RWPE1 (cell line): ENCODE measurements at places on chromosomes 11 and 22.
A peak's percentile ranks its signal among the peaks of the same experiment; 100 is the strongest.

GRCh38 chr11:99766811-99767210 lies 746.1 kb downstream of the CNTN5 start:
- no peak for DNase-seq

GRCh38 chr11:107801641-107802040 lies 56.9 kb downstream of the SLC35F2 start:
- DNase-seq = no peak

DNA sequence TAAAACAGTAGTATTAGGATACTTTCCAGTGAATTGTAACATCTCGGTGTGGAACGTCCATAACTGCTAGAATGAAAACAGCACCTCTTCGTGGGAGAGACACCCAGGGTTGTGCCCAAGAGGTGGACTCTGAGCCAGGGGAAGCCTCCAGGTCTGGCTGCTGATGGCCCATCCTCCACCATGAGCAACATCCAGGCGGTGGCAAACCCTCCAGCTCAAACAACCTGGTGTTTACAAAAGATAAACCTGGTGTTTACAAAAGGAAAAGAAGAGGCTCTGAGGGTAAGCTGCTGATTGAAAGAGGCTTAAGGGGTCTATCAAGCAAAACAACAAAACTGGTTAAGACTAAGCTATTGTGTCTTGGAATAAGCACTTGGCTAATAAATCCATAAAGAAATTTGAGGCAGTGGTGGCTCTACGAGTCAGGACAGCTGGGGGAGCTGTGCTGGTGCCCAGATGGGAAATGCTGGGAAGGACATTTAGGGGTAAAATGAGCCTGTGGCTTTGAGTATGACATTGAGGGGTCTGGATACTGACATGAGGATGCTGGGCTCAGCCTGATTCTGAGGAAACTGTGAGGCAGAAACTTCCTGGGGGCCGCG lies 909.0 kb downstream of the BRD1 start:
- DNase-seq = no peak

DNA sequence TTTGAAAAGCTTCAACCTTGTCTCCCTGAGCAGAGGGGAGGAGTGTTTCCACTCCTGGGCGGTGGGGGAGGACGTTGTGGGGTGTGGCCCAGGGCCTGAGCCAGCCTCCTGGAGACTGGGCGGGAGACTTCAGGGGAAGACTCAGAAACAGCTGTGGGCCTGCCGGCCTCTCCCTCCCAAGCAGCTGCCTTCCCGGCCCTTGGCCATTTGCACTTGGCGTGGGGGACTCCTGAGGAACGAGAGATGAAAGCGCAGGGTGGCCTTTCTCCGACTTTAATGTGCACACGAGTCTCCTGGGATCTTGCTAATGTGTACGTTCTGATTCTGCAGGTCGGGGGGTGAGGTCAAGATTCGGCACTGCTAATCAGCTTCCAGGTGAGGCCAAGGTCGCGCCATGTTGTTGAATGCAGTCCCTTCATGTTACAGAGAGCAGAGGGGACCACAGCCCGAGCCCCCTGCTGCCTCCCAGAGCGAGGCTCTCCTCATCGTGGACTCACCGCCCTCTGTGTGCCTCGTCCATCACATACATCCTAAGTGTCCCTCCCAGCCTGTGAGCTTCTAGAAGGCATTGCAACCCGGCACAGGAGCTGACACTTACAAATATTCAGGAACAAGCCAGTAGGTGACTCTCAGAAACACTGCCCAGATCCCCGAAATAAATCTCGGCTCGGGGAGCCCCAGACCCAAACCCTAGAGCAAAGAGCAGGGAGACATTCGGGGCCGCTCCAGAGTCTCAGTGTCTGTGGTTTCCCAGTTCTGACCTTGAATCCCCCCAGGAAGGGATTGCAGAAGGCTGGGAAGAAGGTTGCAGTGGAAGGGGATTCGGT lies 7.7 kb downstream of the LIF start:
- no peak for DNase-seq

DNA sequence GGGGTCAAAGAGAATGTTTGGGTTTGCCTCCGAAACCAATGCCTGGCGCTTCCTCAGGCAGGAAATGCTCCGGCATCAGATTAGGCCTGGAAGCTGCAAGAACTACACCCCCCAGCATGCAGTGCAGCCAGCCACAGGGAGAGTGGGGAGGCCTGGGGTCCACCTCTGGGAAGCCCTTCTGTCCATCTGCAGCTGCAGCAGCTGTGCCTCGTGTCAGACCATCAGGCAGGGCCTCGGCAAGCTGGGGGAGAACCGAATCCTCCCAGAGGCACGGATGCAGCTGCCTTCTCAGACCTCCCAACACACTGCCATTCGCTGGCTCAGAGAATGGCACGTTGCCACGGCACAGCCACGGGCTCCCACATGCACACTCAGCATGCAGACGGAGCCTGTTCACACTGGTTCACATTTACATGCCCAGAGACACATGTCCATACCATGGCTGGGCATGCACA lies 57.4 kb downstream of the NECTIN1 start:
- no peak for DNase-seq

DNA sequence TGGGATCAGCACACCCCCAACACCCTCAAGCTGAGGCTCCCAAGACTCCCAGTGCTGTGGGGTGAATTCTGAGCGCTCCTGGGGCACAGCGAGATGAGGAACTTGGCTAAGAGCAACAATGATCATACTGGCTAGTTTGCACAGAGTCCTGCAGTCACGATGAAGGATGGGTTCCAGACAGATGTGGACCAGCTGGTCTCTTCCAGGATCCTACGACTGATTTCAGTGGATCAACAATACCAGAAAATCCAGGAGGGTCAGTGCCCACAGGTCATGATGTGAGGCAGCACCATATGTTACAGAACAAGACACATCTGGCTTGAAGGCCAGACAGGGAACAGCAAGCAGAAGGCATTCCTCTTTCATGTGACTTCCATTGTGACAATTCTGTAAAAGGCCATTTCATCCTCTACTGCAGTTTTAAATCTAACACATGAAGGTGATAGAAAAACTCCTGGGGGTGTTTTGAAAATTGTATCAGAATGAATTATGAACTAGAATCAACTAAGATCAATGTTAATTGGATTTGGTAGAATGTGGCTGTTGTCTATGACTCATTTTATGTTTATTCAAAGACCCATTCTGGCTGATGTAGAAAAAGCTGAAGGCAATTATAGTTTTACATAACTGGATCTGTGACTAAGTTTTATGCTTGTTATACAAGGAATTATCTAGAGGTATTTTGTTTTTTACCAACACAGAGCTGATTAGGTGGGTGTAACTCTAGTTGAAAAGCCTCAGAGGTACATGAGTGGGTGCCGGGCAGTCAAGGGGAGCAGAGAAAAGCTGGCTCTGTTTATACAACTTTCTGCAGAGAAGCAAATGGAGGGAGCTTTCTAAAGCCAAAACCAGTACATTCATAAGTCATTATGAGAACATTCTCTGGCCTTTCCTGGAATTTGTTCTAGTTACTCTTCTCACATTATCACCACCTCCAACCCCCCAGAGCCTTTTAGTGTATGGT lies 29.1 kb downstream of the OR52K1 start:
- no peak for DNase-seq

DNA sequence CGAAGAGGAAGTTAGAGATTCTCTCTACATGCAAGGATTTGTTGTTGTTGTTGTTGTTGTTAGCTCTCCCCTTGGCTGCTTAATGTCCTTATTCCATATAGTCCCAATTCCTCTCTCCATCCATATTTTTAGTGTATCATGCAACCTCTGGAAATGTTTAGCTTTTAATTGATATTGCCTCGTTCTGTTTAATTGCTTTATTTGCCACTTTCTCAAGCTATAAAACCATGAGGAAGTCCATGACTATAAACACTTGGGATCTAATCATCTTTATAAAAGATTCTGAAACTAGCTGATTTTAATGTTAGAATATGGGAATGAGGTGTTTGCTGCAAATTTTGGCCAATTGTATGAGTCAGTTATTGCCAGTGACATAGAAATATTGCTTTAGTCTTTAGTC lies 5.5 kb upstream of the OR9G1 start:
- DNase-seq = no peak

- DNase-seq = no peak
Measured at GRCh38 chr11:535210-535518, 212 bp downstream of the HRAS start.

DNA sequence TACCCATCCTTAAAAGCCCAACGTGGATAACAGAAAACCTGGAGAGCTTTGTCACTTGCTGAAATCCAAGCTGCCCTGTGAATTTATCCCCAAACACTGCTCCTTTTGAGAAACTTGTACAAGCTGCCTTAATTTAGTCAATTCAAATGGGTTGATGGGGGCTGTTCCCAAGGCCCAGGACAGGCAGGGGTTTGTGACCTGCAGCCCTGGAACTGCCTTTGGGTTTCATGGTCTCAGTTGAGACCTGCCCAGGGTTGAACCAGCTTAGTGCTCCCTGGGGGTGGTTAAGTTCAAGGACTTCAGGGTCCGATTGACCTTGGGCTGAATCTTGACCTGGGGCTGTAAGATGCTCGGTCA lies 112.1 kb upstream of the OR4B1 start:
- DNase-seq = no peak

DNA sequence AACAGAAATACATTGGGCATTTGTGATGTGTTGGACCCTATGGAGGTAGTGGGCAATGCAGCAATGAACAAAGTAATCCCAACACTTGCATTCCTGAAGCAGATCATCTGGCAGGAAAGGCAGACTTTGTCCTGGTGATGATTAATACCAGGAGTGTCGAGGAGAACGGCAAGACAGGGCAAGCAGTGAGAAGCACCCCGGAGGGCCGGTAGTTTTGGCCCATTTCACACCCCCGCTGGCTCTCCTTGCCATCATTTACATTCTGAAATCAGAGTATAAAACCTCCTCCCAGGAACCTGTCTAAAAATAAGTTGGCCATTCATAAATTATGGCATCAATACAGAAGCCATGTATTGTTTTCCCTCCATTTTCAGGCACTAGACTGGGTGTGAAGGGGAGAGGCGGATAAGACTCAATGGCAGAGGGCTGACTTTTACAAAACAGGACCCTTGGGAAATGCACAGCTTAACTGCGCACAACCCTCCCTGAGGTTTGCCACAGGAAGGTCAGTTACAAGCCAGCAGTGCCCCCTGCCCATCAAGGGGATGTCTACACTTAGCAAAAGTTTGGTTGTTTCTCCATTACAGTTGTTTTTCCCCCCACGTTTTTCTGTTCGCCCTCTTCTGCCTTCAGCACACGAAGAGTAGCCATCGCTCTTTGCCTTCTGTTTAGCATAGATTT lies 55.6 kb downstream of the OPCML start:
- DNase-seq = no peak

DNA sequence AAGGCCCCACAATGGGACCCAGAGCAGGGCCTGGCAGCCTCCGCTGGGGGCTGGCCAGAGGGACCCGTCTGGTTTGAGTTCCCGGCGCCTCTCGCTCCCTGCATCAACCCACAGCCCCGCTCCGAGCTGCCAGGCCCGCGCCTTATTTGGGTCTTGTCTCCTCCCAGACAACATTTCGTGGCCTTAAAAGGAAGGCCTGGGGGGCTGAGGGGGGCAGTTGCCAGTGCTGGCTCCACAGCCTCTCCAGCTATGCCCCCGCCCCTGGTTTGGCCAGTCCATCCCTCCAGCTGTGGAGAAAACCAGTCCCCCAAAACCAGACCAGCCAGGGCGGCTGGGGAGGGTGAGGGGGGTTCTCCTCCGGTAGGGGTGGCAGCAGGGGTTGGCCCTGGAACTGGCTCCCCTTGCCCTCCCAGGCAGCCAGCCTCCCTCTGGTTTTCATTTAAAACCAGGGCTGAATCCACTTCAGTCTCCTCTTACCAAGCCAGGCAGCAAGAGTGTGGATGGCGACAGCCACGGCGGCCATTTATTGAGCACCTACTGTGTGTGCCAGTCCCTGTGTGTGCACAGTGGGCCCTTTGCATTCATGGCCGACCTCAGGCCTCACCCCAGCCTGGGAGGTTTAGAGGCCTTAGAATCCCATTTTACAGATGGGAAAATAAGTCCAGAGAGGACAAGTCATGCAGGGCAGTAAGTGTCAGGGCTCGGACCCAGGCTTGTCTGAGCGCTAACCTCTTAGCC lies 18.6 kb downstream of the EMID1 start:
- no peak for DNase-seq

- no peak for DNase-seq
Measured at GRCh38 chr11:77423624-77424023, 50.3 kb downstream of the PAK1 start.

DNA sequence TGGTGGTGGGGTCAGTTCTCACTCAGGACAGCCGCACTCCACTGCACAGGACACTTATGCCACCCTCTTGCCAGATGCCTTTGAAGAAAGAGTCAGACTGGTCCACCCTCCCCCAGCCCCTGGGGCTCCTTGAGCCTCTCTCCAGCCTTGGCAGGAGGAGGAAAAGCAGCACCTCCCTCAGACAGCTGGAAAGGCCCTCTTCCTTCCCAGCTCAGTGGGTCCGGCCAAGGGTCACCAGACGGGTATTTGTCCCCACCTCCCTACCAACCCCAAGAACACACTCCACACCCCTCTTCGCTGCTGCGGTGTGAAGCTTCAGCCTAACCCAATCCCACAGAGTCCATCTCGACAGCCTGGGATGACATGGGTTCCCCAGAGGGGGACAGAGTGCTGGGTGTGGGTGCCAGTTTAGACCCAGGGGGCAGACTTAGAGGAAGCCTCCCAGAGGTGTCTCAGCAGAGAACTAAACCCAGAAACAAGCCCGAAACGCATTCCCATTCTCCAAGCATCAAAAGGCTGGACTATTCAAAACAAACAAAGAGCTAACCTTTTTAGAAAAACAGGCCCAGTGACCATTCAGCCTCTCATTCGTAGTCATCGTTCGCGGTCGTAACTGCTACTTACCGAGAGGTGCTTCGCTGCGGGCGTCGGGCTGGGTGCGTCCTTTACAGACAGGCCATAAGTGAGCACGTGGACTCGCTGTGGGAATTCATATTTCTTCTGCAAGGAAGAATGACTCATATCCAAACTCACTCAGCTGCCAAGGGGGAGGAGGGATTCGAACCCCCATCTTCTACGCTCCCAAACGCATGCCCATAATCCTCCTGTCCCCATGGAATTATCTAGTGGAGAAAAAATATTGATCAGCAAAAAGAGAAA lies 57.5 kb upstream of the ANO1 start:
- DNase-seq = no peak

GRCh38 chr11:123219066-123219690 lies 24.1 kb upstream of the CLMP start:
- no peak for DNase-seq

- DNase-seq = no peak
Measured at GRCh38 chr11:118078911-118079411, 2.1 kb downstream of the TMPRSS4 start.

GRCh38 chr11:78138694-78139421 lies 568 bp downstream of the ALG8 start:
- peak; percentile 39 for DNase-seq

- DNase-seq = no peak
Measured at GRCh38 chr22:20638507-20638870, 131.1 kb downstream of the MED15 start.

GRCh38 chr11:2516276-2517015 lies 71.6 kb downstream of the KCNQ1 start:
- no peak for DNase-seq

- peak; percentile 26 for DNase-seq
Measured at GRCh38 chr11:94968334-94968958, 4.9 kb downstream of the CWC15 start.

DNA sequence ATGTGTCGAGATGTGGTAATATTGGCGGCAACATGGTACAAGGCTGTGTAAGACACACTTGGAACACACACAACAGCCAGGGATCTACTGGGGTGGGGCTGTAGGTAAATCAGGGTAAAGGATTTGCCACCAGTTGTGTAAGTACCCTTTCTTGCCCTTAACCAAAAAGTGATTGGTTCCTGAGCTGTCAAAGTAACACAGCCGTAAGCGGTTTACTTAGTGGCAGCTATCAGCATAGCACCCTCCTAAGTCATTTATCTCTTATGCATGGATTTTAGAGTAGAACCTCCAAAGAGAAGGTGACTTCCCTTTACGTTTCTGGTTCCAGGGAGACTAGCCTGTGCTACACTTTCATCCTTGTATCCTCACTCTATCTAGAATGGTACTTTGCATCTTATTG lies 57.2 kb downstream of the SPECC1L start:
- DNase-seq = no peak
